Stimulated activated CD8-positive, alpha-beta memory T cell treated with anti-CD3 and anti-CD28 coated beads, Interleukin-4, amount 100 ng/mL, for 4 hours (primary cell): ENCODE measurements at places on chromosomes 5 and 9.

DNA sequence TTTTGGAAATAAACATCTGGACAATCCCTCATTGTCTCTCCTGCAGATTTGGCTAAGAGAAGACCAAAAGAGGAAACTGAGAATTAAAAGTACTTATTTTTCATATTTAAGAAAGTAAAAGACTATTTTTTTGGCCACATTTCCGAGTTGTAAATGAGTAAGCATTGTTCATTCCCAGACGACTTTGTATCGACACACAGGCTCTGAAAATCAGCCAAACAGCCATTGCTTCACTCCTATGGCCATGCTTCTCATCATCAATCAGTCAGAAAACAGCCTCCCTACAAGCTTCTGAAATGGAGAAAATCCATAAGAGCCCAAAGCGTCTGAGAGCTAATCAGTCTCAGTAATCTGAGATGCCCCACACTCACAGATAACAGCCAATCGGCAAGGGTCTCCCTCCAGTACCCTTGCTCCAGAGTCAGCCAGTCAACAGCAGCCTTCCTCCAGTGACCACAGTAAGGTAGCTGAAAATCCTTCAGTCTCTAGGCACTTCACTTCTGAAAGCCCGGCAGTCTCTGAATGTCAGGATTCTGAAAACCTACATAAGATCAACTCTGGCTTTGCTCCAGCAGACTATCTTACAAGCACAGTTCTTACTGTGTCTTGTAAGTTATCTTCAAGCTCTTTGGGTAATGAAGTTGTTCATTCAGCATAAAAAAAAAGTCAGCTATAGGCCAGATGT is 30.9 kb downstream of the CDO1 start:
- DNase-seq: no peak

DNA sequence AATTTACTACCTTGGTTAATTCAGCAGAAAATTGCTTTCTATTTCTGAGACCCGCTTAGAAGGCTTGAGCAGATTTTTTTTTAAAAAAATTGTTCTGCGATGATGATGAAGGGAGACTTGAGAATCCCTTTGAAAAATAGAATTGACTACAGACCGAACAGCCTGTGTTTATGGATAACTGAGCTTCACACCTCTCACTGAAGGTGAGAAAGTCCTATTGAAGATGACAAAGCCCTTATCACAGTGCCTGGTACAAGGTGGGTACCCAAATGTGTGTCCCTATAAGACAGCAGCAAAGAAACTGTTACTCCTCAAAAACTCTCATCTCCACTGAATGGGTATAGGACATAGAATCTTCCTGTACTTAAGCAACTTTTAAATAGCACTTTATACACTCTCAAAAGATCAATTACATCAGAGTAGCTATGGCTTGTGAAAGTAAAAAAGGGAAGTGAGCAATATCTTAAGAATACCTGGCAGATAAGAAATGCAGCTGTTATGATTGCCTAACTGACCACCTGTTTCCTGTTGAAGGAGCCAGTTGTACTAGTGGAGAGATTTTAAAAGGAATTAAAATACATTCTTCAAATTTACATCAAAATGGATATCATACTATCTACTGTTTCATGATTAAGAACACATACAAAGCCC is 419.7 kb downstream of the CHSY3 start:
- DNase-seq: no peak

GRCh38 chr5:171336521-171337209 is 27.6 kb downstream of the TLX3 start:
- no peak for DNase-seq

GRCh38 chr5:107930092-107930491 is 259.4 kb upstream of the EFNA5 start:
- no peak for DNase-seq

DNA sequence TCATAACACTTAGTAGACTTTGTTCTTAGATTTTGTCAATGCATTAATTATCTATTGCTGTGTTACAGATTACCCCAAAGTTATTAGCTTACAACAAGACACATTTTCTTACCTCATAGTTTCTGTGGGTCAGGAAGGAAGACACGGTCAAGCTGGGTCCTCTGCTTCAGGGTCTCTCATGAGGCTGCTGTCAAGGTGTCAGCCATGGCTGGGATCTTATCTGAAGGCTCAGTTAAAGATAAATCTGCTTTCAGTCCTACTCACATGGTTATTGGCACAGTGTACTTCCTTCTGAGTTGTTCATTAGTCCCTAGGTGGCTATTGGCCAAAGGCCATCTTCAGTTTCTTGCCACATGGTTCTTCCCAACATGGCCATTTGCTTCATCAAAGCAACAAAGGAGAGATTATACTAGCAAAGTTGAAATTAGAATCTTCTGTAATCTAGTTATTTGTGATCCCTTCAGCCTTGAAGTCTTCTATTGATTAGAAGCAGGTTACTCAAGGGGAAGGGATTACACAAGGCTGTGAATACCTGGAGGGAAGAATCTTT is 25.2 kb downstream of the TDRD7 start:
- DNase-seq: no peak

DNA sequence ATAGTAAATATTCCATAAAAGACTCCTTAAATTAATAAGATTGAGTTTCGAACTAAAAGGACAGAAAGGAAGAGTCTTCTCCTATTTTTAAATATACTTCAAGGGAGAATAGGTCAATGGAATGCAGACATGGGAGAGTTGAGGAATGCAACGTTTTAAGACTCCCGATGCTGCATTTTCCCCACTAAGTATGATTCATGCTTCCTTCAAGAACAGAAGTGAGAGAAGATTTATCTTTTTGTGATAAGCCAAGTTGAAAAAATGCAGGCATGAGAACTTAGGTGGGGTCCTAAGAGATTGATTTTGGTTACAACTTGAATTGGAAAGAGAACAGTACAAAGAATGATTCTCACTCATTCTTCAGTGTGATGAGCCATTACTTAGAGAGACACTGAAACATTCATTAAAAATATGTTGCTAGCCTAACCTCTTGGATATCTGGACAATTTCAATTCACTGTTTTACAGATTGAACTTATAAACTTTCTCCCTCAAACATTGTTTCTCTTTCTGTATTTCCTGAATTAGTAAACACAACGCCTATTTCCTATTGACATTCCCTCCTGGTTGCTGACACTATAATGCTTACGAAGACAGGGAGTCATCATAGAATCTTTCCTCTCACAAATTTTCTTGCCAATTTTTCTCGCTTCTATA is 1666.1 kb upstream of the WWC1 start:
- DNase-seq: no peak

GRCh38 chr5:33934176-33934575 is 2.0 kb upstream of the RXFP3 start:
- no peak for DNase-seq

DNA sequence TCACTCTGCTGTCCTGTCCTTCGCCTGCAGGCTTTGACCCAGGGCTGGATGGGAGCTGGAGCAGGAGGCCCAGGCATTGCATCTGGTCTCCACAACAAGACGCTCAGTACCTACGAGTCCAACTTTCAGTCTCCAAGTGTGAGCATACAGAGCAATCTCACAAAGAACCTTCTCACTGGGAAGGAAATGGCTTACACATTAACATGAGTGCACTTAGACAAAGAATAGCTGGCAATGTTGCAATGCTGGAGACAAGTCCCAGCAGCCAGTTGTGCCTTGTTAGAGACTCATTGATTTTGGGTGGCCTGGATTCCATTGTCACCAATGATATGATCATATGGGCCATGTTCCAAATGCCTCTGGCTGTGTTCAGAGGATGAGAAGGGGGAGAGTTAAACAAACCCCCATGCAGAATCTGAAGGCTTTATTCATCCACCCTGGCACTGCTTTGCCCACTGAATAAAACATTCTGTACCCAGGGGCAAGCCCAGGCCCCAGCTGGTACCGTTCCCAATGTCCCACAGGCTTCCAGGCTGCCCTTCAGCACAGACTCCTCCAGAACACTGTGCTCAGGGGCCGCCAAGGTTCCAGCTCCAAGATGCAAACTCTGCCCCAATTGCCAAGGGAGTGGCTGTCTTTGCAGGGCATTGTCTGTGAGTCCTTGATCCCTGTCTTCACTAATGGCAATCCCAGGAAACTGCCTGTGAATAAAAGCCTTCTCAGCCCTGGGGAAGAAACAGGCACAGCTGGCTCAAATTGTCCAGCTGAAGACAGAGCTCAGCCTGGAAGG is 185.5 kb downstream of the HSD17B3 start:
- no peak for DNase-seq

DNA sequence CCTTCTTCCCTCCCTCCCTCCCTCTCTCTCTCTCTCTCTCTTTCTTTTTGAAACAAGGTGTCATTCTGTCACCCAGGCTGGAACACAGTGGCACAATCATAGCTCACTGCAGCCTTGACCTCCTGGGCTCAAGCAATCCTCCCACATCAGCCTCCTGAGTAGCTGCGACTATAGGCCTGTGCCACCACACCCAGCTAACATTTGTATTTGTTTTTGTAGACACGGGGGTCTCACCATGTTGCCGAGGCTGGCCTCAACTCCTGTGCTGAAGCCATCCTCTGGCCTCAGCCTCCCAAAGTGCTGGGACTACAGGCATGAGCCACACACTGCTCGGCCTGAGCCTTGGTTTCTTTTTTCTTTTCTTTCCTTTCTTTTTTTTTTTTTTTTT is 45.8 kb downstream of the PLPP7 start:
- no peak for DNase-seq

GRCh38 chr5:102922799-102923477 is 167.8 kb downstream of the PAM start:
- DNase-seq: no peak

DNA sequence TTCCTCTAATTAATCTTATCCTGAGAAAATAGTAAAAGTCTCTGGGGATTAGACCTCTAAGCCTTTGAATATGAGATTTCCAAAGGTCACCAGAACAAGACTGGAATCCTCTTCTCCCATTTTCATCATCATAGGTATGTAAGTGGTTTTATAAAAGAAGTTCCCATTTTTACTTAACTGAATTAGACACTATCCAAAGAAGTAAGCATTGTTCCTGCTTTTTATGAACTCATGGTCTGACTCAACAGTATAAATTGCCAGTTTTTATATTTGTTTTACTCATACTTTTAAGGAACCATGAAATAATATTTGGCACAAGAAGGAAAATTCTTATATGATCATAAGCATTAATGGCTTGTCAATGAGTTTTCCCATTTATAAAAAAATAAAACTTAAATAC is 167.1 kb upstream of the ADRA1B start:
- no peak for DNase-seq

DNA sequence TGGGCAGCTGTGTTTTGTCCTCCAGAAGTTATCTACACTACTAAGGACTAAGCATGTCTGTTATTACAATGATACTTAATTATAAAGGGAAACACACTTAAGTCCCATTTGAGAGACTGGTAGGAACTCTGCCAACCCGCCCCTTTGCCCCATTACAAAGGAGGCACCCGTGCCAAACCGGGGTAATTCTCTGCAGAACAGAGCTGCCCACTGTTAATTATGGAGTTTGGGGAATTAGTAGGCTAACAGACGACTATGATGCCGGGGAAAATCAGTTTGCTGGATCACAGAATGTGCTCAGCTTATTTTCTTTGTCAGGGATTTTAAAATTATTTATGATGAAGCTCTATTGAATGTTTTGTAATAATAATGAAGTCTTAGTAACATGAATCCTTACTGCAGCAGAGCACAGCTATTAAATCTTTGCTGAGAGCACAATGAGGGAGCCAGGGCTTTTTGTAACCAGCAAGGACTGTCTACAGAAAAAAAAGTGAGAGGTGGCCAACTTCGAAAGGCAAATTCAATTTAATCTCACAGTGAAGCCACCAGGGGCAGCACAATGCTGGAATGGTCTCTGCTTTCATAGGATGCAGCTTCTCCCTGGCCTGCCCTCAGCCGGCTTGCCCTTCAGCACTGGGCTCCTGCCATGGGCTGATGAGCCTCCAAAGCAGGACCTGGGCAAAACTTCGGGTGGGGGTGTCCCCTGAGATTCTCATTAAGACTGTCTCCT is 134.5 kb downstream of the GNAQ start:
- no peak for DNase-seq

- no peak for DNase-seq
Measured at GRCh38 chr5:14861123-14861765, 10.3 kb downstream of the ANKH start.
